ENCODE measurements at places on chromosomes 1 and 21.

GRCh38 chr1:57489358-57490036 is 65.6 kb upstream of the DAB1 start:
- no peak for DNase-seq

DNA sequence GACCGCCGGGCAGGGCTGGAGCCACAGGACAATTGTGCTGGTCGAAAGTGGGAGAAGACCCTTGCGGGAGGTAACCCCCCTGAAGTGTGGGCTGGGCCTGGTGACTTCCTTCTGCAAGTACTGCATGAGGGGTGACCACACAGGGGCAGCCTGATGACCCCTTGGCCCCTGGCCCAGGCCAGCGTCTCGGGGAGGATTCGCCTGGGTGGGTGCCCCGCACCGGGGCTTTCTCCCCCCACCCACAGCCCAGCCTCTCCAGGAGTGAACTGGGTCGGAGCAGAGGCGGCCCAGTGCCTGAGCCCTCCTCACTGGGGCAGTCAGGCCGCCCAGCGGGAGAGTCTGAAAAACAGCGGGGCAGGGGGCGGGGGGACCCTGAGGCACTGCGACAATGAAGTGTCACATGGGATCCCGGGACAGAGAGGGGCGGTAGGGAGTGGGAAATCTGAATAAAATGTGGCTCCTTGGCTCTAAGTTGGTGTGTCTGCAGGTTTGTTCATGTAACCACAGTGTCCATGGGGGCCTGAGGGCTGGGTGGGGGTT is 1.6 kb upstream of the DNMT3L start:
- DNase-seq = peak; percentile 52

- DNase-seq = no peak
Measured at GRCh38 chr1:170696591-170697290, 32.8 kb downstream of the PRRX1 start.

- DNase-seq = peak; percentile 75
Measured at GRCh38 chr1:159214149-159214760, 9.6 kb downstream of the ACKR1 start.

DNA sequence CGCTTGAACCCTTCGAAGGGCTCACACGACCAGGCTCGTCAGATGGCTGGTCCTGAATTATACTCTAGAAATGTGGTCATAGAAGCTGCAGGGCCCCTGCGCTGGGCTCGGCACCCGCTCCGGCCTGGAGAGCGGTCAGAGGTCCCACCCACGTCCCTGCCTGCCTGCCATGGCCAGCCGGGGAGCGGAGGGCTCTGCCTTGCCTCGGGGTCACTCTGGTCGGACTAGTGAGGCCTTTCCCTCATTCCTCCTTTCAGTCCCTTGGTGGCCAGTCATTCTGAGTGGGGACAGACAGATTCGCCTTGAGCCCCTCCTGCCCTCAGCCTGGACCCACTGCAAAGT is 529 bp upstream of the MARCKSL1 start:
- no peak for DNase-seq

DNA sequence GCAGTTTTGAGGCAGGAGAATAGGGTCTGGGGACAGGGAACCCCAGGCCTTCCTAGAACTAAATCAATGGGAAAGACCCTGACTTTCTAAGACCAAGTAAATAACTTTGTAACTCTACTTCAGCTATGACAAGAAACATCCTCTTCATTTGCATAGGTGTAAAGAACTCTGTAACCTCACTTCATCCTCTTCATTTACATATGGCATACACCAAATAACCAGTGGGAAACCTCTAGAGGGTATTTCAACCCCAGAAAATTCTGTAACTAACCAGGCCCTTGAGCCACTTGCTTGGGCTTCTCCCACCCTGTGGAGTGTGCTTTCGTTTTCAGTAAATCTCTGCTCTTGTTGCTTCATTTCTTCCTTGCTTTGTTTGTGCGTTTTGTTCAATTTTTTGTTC is 495.6 kb downstream of the SIPA1L2 start:
- DNase-seq = no peak
